ENCODE measurements at places on chromosomes 5 and 9.

DNA sequence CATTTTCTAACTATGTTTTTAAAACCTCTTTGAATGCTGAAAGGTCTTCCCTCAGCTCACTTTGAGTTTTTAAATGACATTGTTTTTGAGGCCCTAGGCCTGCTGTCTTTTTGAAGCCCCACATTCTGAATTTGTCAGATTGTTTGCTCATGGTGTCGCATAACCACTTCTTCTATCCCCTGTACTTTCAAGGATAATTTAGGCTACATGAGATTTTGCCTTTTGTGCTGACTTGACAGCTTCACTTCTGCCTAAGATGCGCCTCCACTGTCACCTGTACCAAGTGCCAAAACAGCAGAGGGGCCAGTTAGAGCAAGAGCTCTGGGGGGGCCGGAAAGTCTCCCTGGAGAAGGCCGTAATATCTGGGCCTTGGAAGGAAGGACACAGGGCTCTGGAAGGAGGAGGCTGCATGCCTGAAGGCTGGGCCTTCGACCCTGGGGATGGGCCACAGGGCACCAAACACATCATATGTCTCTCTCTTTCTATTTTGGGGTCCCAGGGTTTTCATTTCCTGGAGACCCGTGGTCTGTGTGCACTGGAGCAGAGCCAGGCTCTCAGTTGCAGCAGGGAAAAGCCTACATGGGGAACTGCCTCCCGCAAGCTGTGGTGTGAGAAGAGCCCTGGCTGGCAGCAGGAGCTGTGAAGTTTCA is 49.1 kb downstream of the NDST1 start:
- DNase-seq, result no peak

DNA sequence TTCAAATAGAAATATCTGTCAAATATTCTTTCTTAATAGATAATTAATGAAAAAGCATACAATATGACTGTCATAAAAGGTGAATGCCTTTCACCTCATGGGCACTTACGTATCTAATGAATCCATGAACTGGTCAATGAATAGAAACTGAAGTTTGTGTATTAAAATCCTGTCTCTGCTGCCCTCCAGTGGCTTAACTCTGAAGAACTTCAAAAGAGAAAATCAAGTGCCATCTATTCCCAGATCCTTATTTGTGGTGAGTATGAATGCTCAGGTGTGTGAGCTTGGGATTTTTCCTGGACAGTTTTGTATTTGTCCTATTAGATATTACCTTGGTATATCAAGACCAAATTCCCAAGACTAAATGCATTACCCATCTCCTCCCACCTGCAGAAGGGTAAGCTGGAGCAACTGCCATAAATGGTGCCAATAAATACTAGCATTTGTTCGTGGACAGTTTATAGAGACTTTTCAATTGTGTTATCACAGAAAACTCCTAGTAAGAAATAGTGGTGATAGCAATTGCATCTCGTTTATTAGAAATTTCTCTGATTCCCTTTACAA is 44.0 kb upstream of the SVEP1 start:
- DNase-seq, result no peak

- DNase-seq, result no peak
Observed at GRCh38 chr5:117455236-117456233, 880.9 kb upstream of the SEMA6A start.

DNA sequence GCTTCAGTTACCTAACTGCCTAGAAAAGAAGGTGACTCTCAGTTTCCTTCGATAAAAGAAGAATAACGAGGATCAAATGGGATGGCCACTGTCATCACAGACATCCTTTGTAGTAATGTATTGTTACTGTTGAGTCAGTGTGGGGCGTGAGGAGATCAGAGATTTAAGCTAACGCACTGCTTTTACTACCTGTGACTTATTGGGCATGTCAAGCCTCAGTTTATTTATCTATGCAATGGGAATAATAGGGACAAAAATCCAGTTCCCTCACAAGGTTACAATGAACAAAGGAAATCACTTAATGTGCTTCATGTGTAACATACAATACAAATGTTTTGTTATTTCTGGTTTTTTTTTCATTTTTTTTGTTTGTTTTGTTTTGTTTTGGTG is 255 bp upstream of the TRPM6 start:
- DNase-seq, result no peak

DNA sequence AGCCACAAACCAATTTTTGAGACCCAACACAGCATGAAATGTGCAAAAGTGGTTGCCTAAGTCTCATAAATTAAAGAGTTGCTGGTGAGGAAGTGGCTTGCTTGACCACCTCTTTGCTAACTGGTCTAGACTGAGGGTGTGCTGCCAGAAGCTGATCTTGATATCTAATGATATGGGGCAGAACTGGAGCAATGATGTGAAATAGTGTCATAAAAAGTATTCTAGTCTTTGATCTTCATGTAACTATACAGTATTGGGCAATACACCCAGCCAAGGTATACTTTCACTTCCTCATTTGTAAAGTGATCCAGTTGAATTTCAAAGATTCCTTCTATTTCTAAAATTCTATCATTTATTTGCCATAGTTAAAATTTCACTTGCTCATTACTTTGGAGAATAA is 5.9 kb upstream of the YTHDC2 start:
- DNase-seq, result no peak

DNA sequence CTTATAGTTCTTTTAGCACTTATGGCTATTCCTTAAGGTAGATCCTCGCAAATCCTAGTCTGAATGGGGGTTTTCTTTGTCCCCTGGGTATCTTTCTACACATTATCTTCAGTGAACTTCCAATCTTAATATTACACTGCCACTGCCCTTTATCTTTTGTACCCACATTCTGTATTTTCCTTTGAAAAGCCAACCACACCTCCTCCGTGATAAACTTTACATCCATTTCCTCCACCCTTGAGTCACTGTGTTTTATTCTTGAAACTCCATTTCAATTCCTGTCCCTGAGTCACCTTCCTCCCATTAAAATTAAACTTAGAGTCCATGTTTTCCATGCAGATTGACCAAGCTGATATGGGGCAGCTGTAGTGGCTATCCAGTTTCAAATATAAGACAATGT is 43.2 kb upstream of the RICTOR start:
- no peak for DNase-seq

All from activated CD4-positive, CD25-positive, alpha-beta regulatory T cell treated with anti-CD3 and anti-CD28 coated beads, Interleukin-2, amount 50 U/mL, for 72 hours (primary cell).